ENCODE measurements at places on chromosomes 4 and X.

DNA sequence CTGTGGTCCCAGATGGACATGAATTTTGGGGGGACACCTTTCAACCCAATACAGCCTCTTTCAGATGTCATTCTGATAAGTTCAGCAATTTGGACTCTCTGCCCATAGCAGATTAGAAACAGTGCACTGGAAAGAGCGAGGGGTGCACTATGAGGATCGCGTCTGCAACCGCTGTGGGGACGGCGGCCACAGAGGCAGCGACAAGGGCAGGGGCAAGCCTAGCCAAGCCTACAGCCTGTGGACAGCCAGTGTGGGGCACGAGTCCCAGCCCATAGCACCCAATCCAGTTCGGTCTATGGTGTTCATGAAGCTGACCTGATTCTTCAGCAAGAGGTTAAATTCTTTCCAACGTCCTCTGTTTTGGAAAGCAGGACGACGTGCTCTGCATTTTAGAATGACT lies 9.7 kb upstream of the NSG1 start:
- no peak for DNase-seq

- no peak for DNase-seq
These were observed 956.2 kb upstream of the DIAPH2 start for GRCh38 chrX:95728446-95728845.

DNA sequence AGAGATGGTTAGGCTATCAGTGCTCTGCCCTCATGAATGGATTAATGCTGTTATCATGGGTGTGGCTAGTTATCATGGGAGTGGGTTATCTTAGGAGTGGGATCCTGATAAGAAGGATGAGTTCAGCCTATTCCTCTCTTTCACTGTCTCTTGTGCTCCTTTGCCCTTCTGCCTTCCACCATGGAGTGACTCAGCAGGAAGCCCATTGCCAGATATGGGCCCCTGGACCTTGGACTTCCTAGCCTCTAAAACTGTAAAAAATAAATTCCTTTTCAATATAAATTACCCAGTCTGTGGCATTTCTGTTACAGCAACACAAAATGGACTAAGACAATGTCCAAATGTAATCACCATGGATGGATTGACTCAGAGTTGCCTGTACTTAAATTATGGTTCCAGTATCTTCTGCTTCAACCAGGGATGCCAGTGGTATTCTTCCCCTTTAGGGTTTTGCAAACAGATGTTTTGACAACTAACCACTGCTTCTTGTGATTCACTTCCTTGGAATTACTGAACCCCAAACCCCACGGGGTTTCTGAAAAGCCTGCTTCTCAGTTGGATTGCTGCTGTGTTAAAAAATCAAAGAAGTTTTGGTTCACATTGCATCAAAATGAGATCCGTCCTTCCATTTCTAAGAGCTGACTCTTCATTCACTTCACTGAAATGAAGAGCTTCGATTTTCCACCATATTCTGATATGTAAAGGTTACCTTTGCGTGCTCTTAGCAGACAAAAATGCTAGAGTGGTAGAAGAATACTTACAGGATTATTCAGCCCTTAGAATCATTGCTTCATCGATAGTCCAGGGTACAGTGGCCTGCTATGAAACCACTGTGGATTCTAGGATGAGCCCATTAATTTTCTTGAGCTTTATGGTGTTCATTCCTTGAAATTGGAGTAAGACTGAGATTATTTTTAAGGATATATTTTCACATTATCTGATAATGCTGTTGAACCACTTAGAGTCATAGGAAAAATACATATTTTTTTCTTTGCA lies 107.7 kb downstream of the FRMPD4 start:
- no peak for DNase-seq

DNA sequence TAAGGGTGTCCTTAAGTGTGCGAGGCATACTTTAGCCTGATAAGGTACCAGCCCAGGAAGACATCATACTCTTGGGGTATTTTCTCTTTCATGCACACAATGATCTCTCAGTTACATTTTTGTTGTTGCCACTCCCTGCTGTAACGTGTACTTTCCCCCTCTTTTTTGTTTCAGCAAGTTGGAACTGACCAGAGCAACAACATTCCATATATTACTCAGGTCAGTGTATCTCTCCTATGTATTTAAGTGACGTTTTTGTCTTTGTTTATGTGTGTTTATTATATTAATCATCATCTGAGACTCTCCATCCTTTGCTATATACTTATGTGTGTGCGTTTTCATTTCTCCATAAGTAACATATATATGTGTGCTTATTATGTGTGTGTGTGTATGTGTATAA lies 71.3 kb upstream of the VBP1 start:
- DNase-seq = no peak

- DNase-seq = no peak
These were observed 1263.6 kb upstream of the ADGRL3 start for GRCh38 chr4:59936566-59936965.

DNA sequence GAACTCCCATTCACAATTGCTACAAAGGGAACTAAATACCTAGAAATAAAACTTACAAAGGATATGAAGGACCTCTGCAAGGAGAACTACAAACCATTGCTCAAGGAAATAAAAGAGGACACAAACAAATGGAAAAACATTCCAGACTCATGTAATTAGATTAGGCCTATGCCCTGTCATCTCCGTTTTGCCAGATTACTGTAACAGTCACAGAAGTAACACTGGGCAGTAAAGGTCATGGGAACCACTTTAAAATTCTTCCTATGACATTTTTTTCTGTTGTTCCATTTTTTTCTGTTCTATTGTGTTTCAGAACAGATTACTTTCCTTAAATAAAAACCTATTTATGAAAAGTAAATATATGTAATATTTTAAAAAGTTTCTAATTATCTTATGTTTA lies 199.4 kb upstream of the CENPE start:
- no peak for DNase-seq

DNA sequence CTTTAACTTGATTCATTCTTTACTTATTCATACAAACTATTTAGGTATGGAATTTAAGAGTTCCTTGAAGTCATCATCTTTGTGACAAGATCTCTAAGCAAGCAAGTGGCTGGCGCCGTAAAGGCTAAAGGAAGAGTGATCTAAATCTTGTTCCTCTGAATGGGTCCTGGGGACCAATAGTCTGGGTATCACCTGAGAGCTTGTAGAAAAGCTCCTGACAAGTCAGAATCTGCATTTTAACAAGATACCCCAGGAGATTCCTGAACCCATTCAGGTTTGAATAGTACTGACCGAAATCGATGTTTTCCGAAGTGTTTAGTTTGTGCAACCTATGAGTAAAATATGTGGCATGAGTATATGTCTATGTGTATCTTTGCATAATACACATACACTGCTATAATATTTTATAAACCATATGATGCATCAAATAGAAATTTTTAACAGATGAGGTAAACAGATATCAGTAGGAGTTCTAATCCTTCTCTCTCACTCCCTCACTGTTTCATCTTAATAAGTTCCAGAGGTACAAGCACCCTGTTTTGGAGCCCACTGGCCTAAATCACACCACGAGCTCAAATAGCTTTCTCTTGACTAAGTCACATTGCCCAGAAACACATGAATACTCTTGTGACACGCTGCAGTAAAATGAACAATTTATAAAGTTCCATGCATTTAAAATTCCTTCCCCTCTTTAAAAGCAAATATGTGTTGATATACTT lies 170.0 kb downstream of the RELL1 start:
- DNase-seq = no peak

- DNase-seq = no peak
These were observed 12.9 kb upstream of the BMPR1B start for GRCh38 chr4:94744850-94745249.

- DNase-seq = no peak
These were observed 64.6 kb upstream of the TAPT1 start for GRCh38 chr4:16290681-16291420.

- DNase-seq = no peak
These were observed 52.7 kb downstream of the TMEM131L start for GRCh38 chr4:153518637-153519389.

DNA sequence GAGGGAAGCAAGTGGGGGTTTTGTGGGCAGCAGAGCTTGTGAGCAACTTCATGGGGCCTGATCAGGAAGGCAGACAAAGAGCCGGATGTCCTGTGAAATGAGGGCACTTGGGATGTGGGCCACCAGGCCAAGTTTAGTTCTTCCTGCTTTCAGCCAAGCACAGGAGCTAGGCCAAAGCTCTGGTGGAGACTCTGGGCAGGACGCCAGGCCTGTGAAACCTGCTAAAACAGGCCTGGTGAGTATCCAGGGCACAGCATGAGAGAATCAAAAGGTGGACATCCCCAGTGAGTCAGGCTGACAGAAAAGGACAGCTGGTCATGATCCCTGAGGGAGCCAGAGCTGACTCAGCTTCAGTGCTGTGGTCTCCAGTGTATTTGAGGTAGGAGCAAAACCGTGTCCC lies 95.7 kb downstream of the NPNT start:
- DNase-seq = no peak

- DNase-seq = no peak
These were observed 597.8 kb downstream of the BCOR start for GRCh38 chrX:39499996-39500395.

DNA sequence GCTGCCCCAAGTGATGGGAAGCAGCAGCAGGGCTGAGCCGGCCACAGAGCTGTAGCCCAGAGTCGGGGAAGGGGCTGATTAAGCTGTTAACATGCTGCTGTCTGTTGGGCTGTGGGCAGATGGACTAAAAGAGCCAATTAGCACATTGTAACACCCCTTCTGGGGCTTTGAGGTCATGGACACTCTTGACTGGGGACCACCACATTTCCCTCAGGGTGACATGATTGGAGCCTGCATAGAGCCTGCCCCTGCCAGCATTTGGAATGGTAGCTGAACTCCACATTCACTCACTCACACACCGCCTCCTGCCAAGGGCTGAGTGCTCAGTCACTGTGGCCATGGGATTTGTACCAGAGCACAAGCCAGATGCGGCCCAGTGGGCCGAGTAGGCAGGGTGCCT lies 646.9 kb downstream of the FAT4 start:
- DNase-seq = no peak

DNA sequence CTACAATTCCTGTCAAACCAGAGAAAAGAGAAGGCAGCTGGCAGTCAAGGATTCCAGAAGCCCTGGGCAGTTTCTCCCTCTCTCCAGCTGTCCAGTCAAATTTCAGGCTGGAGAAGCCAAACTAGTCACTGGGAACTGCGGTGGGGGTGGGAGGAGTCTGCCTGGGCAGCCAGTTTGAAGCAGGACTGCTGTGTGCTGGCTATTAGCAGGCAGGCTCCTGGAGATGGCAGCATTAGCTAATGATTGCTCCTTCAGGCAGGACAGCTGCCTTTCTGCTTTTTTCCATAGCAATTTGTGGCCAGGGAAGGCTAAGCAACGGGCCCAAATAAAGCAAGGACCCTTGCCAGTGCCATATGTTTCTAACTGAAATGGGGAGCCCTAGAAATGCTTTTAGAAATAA lies 44.7 kb upstream of the FGF13 start:
- no peak for DNase-seq

GRCh38 chr4:146525754-146526153 lies 4.0 kb upstream of the SLC10A7 start:
- no peak for DNase-seq

- no peak for DNase-seq
These were observed 112.8 kb upstream of the DKK2 start for GRCh38 chr4:107148904-107149303.

GRCh38 chr4:185697488-185697887 lies 114.5 kb downstream of the SORBS2 start:
- DNase-seq = no peak

DNA sequence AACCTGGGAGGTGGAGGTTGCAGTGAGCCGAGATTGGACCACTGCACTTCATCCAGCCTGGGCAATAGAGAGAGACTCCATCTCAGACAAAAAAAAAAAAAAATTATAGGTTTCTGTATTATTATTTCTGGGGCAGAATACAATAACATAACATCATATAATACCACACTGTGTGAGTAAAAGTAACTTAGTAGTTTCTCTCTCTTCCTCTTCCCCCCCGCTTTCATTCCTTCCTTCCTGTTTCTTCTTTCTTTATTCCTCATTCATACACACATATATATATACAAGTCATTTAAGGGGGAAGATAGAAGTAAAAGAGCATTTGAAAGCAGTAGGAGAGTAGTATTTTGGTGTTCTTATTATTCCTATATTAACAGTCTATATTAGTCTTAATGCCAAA lies 55.9 kb upstream of the FHDC1 start:
- no peak for DNase-seq

DNA sequence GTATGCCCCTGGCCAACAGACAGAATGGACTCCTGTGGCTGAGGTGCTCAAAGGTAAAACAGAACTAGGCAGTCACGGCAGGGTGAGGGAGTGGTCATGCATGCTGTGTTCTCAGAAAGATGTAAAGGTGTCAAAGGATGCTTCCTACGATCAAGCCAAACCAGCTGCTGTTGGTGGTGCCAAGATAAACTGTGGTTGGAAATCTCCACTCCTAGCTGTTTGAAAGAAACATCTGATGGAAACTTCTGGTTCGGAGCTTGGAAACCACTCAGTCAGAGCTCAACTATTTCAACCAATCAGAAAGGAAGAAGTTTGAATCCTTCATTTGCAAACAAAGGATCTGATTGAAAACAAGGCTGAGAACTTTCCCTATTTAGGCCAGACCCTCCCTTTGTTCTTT lies 68.5 kb upstream of the DDX60 start:
- no peak for DNase-seq

- no peak for DNase-seq
These were observed 67.1 kb upstream of the MYOZ2 start for GRCh38 chr4:119068529-119068962.

DNA sequence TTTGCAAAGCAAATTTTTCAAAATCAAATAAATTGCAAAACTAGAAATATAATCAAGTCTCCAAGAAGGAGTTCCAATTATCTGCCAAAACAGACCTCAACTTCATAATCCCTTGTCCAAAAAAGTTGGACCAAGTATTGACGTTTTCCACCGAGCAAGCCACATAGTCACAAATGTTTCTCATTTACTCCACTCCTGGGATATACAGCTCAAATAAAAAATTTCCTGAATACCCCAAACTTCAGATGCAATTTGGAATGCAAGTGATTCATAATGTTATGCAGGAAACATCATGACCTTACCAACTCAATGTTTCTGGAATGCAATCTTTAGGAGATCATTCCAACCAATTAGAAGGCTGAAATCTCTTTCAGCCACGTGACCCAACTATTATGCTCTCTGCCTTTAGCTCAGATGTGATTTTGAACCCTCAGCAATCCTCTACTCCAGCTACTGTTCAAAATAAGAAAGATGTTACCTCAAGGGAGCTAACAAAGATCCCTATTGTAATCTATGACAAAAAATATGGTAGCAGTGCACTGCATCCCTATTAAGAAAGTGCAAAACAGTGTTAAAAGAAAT lies 72.4 kb downstream of the PRDM5 start:
- no peak for DNase-seq

DNA sequence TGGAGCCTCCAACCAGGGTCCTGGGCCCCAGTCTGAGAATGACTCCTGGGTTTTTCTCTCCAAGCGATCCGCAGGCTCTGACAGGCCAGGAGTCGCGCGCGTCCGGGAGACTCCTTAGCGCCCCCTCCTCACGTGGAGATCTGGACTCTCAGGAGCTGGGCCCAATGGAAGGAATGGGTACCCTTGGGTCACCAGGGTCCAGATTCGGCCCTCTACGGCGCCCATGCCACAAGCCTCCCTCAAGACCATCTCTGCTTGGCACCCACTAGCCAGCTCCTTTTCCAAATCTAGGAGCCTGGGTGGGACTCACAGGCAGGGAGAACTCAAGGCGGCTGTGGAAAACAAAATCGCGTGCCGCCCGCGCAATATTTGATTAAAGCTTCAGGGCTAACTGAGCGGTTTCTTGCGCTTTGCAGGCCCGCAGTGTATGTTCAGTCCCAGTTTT lies 7.1 kb downstream of the HAND2 start:
- no peak for DNase-seq

All from stimulated activated CD8-positive, alpha-beta memory T cell treated with anti-CD3 and anti-CD28 coated beads, Interleukin-7, amount 100 ng/mL, for 1 hour (primary cell).